ENCODE measurements at places on chromosomes 5 and 9.

- DNase-seq = no peak
Measured at GRCh38 chr5:66560371-66560770, 35.8 kb upstream of the MAST4 start.

- DNase-seq = peak; percentile 83
Measured at GRCh38 chr9:136901516-136902258, 15.4 kb downstream of the TRAF2 start.

GRCh38 chr9:94904806-94905205 lies 178.3 kb downstream of the AOPEP start:
- no peak for DNase-seq

DNA sequence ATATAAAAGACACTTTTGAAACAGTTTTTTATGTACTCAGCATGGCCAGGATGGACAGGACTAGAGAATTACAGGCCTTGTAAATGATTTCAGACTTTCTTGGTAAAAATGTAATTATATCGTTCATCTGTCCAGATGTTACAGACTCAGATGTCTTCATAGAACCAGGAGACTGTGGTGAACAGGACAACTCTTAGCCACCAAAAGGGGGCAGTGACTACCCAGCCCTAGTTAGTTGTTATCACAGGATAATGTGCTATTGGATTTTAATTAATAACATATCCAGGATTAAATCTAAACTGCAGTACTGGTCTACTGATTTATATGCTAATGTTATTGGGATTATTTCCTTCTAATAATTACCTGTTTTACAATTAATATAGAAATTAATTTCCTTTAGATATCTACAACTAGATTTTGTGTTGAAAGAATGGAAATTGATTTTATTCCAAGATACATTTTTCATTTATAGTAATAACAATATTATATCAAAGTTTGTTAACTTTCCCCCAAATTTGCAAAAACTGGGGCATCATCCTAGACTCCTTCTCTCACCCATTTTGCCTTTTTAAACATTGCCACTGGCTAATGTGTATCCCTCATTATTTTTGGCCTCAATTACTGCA lies 99.4 kb downstream of the MTREX start:
- no peak for DNase-seq

DNA sequence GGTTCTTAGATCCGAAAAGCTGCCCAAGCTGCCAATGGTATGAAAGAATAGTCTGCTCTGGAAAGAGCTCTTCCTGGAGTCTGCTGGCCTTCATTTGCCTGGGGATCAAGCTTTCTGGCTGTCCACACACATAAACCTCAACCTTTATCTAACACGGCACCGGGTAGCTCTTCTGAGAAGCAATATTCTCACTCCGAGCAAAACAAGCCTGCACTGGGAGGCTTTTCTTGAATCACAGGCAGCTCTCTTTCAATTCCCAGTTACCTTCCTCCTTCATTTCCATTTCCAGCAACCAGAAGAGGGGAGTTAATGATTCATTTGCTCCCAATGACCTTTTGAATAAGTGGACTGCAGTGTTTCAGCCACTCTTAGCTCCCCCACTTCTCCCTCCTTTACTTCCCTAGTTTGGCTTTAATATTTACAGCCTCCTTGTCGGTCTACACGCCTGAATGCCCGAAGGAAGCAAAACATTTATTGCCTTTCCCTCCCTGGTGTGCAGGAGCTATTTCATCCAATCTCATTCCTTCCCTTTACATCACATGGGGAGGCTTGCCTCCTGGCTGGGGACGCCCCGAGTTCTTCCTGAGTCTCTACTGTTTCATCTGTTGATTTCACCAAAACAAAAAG lies 187.1 kb downstream of the ARHGEF28 start:
- DNase-seq = no peak

DNA sequence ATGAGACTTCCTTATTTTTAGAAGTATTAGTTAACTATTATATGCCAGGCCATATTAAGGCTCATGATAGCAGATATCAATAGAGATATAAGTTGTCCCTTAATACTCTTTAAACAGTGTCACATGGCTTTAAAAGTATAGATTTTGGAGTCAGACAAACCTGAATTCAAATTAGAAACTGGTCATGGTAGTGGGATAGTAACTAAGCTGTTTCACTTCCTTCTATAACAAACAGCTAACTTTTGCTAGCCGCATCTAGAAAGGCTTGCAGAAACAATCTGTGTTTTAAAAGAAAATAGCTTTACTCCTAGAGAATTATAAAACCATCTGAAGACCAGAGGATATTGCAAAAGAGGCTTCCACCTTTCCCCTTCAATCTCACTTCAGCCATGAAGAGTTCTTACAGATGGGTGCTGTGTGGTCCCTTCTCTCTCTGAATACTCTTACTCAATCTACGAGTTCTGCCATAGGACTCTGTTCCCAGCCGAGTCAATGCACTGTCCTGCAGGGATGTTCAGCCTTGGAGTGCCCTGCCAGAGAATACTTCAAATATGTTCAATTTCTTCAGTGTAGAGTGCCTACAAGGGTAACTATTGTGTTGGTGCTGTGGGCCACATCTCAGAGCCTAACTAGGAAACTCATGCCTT lies 810.2 kb downstream of the EFNA5 start:
- no peak for DNase-seq

DNA sequence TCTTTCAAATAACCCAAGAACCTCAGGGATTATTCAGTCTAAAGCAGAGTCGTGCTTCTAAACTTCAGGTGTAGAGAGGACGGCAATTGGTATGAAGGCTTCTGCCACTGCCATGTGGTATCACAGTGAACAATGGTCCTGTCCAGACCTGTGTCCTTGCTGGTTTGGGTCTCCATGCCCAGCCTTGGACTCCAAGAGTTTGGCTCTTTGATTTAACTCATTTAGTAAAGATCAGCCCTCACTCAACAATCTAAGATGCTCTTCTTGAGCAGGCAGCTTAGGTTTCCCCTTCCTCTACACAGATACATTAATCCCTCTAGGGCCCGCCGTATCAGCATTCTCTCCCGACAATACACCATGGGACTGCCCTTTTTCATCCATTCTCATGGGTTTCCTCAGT lies 518.0 kb downstream of the RAB3C start:
- no peak for DNase-seq

DNA sequence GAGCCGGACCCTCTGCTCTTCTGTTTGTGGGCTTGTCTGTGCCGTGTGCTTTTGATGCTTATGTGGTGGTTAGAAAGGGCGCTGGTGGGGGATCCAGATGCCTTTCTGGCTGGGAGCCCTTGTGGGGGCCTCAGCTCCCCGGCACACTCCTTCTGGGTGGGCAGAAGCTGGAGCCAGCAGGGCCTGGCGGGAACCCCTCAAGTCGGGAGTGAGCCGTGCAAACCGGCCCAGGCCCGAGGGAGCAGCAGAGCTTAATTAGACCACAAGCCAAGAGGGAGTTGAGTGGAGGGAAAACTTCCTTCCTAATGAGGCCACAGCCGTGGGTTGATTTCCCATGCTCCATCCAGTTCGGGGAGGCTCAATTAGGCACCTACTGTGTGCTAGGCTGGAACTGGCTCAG lies 76.0 kb upstream of the RNU6ATAC start:
- no peak for DNase-seq

DNA sequence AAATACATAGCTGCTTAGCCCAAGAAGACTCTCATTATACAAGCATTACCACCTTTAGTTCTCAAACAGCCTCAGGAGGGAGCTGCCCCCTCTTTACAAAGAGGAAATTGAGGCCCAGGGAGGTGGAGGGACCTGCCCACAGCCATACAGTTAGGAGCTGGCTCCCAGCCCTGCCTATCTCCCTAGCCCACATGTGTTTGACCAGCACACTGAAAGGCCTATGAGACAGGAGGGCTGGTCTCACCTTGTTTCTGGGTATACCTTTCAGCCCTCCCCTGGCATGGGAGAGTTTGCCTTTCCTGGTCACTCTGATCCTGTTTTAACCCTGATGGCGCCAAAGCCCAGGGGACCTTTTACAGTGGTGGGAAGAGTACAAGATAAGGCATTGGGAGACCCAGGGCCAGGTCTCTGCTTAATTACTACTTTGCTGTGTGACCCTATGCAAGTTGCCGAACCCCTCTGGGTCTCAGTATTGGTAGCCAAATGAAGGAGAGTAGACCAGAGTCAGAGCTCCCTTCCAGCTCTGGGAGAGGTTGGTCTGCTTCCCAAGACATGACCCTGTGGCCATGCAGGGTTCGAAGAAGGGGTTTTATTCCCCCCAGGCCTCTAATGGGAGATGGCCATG lies 60.9 kb upstream of the RPL26L1 start:
- DNase-seq = no peak

DNA sequence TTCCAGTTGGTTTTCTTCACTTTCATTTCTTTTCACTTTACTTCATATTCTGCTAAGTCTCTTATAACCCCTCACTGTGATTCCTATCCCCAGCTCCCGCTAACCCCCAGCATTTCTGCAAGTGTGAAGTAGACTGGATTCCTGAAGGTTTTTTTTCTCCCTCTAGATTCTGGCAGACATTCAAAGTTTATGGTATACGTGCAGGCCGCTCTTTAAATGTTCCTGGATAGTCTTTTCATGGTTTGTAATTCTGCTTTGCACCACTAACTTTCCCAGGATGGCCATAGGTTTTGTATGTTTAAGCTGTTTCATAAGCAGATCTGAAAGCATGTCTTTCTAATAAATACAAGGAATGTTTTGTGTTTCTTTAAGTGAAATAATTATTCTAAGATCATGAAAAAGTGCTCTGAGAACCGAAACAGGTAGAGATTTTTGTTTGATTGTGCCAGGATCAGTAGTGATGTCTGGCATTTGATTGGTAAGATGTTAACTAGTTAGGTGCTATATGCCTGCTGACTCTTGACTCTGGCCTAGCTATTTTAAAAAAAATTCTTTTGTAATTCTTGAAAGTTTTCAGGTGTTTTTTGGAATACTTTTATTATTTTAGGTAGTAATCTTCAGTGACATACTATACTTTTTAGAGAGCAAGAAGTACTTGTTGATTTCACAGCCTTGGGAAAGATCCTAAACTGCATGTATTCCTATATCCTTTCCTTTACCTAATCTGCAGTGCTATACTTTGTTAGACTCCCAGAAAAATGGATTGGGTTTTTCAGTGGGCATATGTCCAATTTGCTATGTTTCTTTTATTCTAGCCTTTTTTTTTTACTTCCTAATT lies 29.7 kb downstream of the CNOT6 start:
- no peak for DNase-seq

GRCh38 chr9:114156657-114157421 lies 1.5 kb downstream of the COL27A1 start:
- no peak for DNase-seq

DNA sequence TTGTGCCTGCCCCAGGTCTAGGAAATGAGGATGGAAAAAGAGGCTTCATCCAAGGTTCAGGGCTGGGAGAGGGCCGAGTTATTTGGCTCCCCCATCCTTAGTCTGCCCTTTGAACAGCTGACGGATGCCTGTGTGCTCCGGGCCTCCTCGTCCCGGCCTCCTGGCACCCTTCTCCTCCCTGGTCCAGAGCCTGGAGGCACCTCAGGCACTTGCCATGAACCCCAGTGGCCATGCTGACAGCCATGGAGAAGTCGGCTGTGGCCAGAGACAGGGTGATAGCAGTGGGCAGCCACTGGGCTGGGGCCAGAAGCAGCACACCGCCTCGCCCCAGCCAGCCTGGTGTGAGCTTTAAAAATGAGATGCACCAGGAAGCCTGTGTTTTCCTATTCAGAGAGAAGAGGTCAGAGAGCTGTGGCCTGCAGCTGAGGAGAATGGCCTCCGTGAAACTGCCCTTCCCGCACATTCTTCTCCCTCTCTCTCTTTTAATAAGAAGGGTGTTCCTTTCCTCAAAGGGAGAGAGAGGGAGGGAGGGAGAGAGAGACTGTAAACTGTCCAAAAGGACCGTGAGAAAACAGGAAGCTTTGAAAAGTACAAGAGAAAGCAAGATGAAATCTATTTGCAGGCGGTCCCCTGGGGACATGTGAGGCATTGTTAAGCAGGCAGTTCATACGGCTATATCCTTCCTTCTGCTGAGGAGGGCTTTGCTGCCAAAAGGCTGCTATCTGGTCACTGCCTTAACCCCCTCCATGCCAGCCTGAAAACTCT lies 55.3 kb downstream of the ZNF366 start:
- no peak for DNase-seq

- no peak for DNase-seq
Measured at GRCh38 chr5:59189472-59190244, 606.8 kb downstream of the RAB3C start.

DNA sequence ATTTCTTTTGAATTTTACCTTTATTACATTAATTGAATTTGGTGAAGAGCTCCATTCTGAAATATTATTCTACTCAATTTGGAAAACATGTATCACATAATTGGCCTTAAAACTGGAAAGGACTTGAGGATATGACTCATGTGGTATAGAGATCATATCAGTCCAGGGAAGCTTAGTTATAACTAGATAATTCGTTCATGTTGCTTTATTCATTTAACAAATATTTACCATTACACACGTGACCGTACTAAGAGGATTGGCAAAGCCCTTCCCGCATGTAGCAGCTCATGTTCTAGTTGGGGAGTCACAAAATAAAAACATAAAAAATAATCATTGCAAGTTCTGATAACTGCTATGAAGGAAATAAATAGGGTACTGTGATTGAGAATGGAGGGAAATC lies 1816.5 kb downstream of the MAT2B start:
- DNase-seq = no peak

- DNase-seq = no peak
Measured at GRCh38 chr5:135127439-135128240, 93.6 kb upstream of the PITX1 start.

- DNase-seq = no peak
Measured at GRCh38 chr5:74198156-74198555, 442.4 kb downstream of the ENC1 start.

DNA sequence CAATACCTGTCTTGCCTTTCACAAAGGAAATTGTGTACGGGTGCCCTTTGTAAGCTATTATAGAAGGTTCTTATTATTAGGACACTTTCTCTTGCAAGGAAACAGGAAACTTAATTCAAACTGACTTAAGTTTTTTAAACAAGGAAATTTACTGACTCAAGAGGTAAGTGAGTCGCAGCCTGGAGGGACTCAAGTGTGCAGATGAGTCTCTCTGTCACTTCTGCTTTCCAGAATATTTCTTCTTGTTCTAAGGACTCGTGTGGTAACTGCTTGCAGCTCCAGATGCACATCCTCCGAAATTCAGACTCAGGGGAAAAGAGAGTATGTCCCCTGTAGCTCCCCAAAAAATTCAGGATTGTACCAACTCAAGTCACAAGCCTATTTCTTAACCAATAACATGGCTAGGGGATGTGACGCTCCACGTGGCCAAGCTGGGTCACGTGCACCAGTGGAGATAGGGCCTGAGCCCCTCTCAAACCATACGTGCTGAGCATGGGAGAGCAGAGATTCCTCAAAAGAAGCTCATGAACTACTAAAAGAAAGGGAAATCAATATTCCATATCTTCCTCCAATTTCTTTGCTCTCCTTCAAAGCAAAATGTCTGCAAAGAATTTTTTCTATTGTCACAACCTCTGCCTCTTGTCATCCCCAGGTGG lies 49.2 kb upstream of the ERCC6L2 start:
- DNase-seq = no peak

All from stimulated activated naive CD4-positive, alpha-beta T cell treated with Interleukin-2 at 50 U/mL for 16 hours (primary cell).